T-cell (primary cell): ENCODE measurements at places on chromosomes 7 and 10.

DNA sequence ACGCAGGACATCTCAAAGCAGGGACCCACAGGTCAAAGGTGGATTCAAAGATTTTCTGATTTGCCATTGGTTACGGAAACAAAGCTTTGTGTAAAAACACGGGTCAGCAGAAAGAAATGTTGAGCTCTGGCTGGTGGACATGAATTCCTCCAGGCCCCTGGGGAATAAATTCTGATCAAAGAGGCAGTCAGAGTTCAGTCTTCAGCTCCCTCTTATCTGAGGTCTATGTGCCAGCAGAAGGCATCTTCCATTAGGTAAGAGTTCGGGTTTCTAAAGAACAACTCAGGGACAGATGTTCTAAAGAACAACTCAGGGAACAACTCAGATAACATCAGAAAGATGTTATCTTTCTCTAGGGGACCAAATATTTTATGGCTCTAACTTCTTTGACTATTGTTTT is 64.9 kb upstream of the PALS2 start:
- DNase-seq, result no peak

DNA sequence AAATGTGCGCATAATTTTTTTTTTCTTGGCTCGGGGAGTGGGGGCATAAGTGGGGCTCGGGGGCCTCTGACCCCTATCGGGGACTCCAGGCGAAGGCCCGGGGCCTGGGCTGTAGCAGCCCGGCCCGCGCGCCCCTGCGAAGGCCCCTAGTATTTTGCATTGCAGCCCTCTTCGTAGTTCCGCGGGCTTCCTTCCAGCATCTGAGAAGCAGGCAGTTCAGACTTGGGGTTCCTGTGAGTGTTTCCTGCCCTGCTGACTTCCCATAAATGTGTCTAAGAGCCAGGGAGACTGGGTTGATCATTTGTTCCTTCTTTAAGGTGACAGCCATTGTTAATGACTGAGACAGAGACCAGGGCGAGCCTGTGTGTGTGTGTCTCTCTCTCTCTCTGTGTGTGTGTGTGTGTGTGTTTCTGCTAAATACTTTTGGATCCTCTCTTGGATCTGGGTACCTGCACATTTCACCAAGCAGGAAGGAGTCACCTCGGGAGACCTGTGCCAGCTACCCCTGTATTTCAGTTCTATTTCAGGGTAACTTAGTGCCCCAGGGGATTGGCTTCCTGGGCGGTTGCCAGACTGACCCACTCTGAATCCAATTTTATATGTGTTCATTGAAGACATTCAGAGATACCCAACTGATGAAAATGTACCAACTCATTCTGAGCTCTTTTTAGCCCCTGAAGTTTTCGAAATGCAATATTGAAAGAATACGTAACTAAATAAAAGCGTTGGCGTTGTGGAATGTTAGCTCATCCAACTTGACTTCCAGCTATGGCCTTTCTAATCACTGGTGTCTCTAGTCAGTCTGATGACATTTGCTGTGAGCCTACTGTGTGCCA is 805 bp downstream of the MSRB2 start:
- DNase-seq, result peak; percentile 11

DNA sequence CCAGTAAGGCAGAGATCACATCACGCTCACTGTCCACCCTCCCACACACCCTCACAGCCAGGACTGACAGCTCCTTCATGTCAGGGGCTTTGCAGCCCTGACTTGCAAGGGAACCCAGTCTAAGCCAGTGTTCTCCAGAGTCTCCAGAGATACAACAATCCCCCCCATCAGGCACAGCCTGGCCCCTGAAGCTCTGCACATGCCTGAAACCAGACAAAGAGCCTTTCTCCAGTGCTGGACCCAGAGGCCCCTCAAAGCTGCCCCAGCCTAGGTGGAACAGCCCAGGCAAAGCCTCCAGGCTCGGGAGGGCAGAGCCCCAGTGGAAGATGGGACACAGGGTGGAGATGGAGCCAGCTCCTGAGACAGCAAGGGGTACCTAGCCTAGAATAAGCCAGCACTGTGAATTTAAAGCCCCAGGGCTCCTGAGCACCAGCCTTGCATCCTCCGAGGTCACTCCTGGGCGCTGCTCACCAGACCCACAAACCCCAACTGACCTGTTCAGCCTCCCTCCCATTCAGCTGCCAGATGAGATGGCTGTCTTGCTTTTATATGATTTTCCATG is 50.2 kb downstream of the GRID1 start:
- no peak for DNase-seq

DNA sequence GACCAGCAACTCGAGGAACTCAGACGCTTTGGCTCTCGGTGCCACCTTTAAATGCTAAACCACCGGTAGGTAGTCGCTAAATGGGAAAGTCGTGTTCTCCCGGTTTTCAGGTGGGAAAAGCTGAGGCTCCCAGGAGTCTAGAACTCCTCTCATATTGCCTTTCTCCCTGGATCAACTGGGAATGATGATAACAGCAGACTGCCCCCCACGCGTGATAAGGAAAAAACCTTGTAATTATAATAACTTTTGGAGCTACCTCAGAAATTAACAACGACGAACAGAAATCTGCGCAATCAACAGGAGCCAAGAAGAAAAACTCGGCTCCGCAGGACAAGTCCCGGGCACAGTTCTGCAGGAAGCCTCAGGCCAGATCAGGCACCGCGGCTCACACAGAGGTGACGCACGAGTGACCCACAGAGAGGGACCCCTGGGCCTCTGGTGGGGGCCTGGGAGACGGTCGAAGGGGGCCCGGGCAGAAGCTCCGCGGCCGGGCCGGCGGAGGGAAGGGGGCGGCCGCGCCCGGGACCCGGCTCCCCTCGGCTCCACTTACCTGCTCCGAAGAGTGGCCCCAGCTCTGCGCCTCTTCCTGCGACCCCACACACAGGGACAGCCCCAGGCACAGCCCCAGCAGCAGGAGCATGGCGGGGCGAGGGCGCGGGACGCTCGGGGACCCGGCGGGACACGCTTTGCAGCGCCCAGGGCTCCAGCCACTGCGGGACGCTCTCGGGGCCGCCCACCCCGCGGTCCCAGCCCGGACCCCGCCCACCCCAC is at the start of gene ITIH5:
ITIH5 (minus strand) TSS at position 714 of the 771 bp plus-strand sequence; CDS start at position 640, 74 bp downstream.
- DNase-seq, result peak; percentile 13

GRCh38 chr10:92681306-92681834 is 8.4 kb upstream of the HHEX start:
- no peak for DNase-seq

DNA sequence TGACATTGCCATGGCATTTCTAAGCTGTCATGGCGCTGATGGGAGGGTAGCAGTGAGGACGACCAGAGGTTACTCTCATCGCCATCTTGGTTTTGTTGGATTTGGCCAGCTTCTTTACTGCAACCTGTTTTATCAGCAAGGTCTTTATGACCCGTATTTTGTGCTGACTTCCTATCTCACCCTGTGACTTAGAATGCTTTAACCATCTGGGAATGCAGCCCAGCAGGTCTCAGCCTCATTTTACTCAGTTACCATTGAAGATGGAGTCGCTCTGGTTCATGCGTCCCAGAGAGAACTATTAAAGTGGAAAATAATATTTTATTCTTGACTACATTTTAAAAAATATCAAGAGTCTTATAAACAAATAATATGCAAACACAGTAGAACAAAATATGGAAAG is 131.7 kb downstream of the RSU1 start:
- DNase-seq, result no peak

DNA sequence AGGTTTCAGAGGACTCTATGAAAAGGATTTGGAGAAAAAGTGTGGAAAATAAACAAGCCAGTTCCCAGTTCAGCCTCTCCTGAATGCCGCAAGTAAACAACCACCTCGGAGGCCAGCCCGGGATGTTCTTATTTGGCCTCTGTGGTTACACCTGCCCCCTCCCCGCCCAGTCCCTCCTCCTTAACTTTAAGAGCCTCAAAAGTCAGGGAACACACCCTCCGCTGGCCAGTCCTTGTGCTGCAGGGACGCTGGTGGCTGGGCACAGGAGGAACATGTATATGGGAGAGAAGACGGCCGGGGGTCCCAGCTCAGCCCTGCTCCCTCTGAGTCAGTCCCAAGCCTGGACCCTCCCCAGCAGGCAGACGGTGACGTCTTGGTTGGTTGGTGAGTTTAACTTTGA is 6.1 kb downstream of the CHST3 start:
- DNase-seq, result no peak

GRCh38 chr10:86017841-86018734 is 348.5 kb downstream of the GRID1 start:
- no peak for DNase-seq

- no peak for DNase-seq
Observed at GRCh38 chr7:24576171-24577025, 3.1 kb downstream of the PALS2 start.

GRCh38 chr7:148437043-148437442 is 153.5 kb upstream of the C7orf33 start:
- no peak for DNase-seq

GRCh38 chr10:93072713-93073538 is 767 bp upstream of the CYP26A1 start:
- no peak for DNase-seq

DNA sequence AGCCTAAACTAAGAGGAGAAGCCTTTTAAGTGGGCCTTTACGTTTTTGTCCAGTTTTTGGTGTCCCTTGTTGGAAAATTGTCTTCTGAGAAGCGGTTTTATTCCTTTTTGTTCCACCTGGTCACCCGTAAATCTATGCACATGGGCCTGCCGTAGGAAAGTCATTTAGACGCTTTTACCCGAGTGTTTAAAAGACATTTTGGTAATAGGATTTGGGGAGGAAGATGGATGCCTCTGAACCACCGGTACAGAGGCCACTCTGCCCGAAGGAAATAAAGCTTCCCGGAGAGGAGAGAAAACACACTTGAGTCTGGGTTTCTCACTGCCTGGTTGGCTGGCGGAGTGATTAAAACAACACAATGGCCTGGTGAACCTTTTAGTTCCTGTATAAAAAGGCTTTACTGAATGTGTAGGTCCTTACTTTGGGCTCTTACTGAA is 760 bp downstream of the THNSL1 start:
- no peak for DNase-seq

- peak; percentile 37 for DNase-seq
Observed at GRCh38 chr10:71569775-71570588, 149.6 kb downstream of the C10orf105 start.

- no peak for DNase-seq
Observed at GRCh38 chr10:98047009-98047741, 16.8 kb upstream of the CRTAC1 start.

GRCh38 chr7:154676422-154677073 is 326.4 kb downstream of the PAXIP1 start:
- no peak for DNase-seq

DNA sequence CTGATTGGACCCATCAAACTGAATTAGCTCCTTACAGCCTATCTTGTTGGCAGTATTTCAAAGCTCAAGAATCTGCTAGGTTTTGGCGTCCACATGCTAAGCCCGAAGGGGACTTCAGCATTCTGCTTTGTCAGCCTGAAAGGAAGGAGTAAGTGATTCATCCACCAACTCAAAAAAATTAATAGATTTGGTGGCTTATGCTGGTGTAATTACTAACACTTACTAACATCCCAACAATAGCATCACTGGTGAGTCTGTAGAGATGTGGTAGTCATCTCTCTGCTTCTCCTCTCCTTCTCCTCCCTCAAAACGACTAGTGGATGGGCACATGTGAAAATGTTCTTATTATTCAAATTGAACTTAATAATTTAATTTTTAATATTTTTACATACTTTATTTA is 53.8 kb upstream of the EGR2 start:
- no peak for DNase-seq

- no peak for DNase-seq
Observed at GRCh38 chr7:1596181-1597043, 26.6 kb upstream of the PSMG3 start.

DNA sequence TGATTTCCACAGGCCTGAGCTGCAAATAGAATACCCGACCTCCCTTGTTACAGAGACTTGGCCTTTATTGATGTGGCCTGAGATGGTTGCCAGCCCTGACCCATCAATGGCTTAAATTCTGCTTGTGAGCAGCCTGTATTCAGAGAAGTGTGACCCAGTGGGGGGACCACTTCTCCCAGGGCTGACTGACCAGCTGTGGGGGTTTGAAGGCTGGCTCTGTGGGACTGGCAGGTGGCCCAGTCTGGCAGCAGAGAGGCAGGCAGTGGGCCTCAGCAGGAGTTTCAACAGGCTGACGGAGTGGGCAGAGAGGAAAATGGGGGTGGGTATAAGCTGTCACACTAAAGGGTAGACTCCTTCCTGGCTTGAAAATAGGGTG is 12.2 kb upstream of the PPIF start:
- DNase-seq, result no peak

- no peak for DNase-seq
Observed at GRCh38 chr10:94402204-94402842, at the start of gene TBC1D12. TBC1D12 (plus strand) TSS chr10:94402541; CDS start chr10:94402614, 73 bp downstream.

- DNase-seq, result no peak
Observed at GRCh38 chr10:97329766-97330165, 4.8 kb downstream of the FRAT2 start.

DNA sequence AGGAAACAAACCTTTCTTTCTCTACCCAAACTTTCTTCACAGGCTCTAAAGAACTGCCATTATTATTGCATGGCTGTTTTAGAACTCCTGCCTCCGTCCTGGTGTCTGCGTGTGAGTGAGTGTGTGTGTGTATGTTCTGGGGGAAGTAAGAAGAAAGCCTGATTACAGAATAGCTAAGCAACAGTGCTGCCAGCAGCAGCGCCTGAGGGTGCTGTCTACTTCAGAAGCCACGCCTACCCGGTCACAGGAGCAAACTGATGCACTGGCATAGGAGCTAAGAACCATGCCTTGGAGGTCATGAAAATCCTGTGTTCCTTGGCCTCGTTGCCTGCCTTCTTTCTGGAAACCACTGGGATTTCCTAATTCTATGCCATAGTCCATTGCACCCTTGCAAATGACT is 25.2 kb downstream of the LIPK start:
- no peak for DNase-seq

DNA sequence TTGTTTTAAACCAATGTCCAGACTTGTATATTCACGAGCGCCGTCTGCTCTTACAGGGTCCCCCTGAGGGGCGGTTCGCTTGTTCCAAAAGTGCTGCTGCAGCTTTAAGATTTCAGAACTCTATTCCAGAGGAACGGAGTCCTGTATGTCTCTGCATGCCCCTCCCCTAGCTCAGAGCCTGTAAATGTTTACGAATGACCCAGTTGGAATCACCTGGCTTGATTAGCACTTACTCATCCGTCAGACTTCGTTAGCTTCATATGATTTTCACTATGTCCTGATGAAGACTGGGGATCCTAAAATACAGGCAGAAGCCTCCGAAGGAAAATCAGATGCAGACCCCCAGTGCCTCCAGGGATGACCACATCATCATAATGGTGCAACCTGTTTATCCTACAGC is 4.5 kb upstream of the CHST15 start:
- DNase-seq, result no peak

DNA sequence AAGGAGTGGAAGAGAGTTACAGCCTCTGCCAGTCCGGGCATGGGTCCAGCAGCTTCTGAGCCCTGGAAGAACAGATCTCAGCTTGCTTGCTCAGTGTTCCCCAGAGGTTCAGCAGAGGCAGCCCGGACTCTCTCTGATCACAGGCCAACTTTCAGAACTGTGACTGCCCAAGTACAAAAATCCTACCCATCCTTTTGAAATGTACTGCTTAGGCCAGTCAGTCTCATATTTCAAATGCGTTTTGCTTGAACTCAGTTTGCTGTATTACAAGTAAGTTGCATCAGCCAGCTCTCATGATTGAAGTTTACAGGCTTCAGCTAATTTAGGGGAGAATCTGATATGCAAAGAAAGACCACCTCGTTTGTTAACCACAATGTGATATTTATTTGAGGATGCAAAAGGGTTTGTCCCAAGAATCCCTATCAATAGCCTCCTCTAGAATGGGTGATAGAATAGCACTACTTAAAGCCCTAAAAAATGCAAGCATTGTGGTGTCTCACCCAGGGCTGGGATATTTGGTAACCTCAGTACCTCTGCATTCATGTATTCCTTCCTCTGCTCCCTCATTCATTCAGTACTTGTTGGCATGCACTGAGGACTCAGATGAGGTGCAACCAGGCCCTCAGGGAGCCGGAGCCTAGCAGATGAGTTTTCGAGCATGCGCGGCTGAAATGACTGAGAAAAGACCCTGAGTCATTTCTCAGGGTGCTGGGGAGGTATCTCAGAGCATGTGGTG is 7.0 kb downstream of the AIMP2 start:
- DNase-seq, result no peak
